ENCODE measurements at places on chromosomes 1 and 21.

- peak; percentile 24 for DNase-seq
Measured at GRCh38 chr1:3577711-3578432, 33.4 kb downstream of the MEGF6 start.

GRCh38 chr1:12201352-12202189, 28.3 kb upstream of the VPS13D start:
- no peak for DNase-seq

DNA sequence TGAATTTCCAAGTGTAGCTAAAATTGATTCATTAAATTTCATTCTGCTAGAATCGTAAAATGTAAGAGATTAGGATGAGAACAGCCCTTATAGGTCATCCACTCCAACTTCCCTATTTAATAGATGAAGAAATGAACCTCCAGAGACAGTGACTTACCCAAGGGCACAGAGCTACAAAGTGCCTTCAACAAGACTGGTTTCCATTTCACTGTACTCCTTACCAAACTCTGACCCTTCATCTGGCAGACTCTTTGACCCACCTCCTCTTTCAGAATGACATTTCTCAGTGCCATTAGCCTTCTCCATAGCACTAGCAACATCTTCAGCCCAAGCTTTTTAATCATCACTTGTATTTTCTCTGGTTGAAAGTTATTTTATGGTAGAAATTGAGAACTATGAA, 161.3 kb downstream of the NEK7 start:
- no peak for DNase-seq

- no peak for DNase-seq
Measured at GRCh38 chr1:22177354-22178003, 34.6 kb upstream of the WNT4 start.

DNA sequence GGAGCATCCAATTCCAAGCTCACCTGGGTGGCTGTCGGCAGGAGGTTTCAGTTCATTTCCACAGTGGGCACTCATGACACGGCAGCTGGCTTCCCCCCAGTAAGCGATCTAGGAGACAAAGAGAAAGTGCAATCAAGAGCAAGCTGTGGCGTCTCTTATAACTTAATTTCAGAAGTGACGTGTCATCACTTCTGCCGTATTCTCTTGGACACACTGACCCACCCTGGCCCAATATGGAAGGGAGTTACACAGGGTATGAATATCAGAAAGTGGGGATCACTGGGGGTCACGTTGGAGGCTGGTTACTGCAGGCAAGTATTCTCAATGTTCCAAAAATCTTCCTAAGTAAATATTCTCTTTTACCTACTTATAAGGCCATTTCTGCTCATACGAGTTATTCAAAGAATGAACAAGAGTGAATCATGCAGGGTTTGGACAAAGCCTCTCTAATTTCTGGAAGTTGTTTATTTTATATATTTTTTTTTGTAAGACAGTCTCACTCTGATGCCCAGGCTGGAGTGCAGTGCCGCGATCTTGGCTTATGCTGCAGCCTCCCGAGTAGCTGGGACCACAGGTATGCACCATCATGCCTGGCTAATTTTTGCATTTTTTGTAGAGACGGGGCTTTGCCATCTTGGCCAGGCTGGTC, 46.5 kb upstream of the GREM2 start:
- no peak for DNase-seq

- no peak for DNase-seq
Measured at GRCh38 chr1:230286166-230286889, 139.8 kb downstream of the PGBD5 start.

DNA sequence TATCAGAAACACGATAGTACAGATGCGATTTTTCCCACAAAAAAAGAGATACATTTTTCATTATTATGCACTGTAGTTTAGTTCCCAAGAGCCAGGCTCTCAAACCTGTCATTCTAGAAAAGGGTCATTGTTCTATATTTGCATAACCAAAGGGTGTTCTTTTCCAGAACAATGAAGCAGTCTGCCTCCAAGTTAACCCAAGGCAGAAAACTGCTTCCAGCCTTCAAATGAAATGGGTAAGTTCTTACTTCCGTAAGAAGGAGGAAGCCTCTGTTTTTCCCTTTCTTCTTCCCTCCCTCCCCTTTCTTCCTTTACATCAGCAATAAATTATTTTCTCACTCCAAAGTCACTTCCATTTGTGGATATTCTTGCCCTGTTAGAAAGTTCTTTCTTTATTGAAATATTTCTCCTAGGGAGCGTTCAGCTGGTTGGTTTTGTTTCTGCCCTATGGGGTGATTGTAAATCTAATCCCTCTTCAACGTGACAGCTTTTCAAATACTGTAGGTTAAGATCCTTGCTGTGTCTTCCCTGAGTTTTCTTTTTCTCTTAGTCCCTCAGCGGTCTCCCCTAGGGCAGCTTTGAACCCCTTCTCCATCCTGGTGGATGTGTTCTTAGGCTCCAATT, 77.3 kb upstream of the PTGFRN start:
- no peak for DNase-seq

DNA sequence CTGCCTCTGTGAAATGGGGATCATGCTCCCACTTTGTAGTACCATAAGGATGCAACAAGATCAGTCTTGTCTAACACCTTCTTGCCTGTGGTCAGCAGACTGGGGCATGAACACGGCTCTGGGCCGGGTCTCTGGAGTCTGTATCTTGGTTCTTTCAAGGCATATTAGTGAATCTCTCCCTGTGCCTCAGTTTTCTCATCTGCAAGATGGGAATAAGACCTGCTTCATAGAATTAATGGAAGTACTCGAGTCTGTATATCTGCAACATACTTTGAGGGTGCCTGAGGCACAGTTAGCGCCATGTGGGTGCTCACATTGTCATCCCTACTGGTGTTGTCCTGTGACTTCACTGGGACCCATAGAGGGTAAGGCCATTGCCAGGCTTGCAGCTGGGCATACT, 84.6 kb downstream of the IGSF21 start:
- no peak for DNase-seq

- peak; percentile 88 for DNase-seq
Measured at GRCh38 chr1:23627069-23627735, 64.4 kb upstream of the RPL11 start.

DNA sequence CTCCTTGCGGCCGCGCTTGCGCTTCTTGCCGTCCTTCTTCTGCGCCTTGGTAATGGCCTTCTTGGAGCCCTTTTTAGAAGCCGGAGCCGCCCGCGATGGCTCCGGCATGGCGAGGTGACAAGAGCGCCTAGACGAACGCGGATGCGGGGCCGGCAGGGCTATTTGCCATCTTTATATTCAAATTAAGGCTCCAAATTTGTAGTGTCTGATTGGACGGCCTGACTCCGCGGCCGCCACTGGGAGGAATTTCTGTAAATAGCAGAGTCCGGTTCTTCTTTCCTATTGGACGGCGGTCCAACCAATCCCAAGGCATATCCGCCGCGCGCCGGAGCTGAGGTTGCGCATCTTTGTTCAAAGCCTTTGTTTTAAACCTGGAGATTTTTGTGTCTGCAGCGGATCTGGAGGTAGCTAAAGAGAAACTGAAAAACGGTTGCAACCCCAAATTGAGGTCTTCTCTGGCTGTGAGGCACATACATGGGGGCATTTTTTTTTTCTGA, 22.6 kb upstream of the RNF187 start:
- peak; percentile 81 for DNase-seq

DNA sequence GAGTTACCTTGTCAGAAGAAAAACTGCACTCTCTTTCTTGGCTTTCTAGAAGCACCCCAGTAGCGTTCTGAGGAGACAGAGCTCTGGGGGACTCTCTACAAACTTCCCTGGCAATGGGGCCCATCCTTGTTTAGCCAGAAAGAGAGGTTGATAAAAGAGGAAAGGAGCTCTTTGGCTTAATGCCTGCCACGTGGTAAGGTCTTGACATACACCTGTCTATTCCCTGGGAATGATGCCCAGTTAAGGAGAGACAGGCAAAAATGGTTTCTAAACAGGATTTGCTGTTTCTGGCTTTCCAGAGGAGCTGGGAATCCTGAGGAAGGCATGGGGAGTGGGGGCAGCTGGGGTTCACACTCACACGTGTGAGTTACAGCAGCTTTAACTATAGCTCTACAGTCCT, 30.2 kb upstream of the IL20 start:
- DNase-seq, result no peak

DNA sequence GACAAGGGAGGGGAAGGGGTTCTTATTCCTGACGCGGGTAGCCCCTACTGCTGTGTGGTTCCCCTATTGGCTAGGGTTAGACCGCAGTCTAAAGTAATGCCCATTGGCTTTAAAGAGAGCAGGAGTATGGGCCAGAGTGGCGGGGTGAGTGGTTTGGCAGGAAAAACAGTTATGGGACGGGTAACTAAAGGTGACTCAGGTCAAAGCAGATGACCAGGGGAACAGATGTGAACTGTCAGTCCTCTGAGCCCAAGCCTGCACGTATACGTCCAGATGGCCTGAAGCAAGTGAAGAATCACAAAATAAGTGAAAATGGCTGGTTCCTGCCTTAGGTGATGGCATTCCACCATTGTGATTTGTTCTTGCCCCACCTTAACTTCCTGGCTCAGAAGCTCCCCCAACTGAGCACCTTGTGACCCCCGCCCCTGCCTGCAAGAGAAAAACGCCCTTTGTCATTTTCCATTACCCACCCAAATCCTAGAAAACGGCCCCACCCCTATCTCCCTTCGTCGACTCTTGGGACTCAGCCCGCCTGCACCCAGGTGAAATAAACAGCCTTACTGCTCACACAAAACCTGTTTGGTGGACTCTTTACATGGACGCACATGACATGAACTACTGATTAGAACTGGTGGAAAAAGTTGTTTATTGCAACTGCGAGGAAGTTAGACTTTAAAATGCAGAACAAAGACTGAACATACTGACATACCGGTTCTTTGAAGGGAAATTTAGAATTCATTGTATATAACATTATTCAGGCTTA, 758 bp upstream of the ATAD3B start:
- DNase-seq, result peak; percentile 31

GRCh38 chr1:166390366-166391033, 223.7 kb upstream of the FAM78B start:
- peak; percentile 2 for DNase-seq

DNA sequence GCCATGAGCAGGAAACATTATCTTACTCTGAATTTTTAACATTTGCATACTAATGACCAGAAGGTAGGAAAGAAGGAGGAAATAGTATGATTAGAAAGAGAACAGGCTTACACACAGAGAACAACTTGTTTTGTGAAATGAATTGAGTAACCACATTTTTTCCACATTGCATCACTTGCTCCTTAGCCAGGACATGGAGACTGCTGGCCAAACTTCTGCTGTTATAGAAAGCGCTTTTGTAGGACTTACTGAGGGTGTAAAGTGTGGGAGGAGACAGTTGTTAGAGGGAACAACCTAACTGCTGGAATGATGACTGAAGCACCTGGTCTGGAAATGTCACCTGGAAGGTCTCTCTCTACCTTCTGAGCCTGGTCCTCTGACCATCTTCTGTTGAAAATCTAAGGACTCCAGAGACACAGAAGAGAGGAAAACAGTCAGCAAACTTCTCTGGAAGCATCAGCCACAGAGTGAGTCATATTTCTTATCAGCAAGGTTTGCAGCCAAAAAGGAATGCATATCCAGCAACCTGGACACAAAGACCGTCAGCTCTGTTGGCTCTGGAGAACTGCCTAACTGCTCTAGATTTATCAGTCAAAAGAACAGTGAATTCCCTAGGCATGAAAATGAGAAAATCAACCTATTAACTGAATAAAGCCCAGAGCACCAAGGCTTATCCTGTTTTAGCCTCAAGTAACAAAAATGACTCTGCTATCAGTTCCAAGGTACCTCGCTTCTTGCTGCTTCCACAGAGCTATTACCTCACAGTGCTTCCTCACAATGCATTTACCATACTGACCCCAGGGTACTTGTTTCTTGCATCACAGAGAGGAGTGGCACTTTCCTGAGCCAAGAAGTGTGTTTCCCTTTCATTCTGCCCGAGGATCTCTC, 88.0 kb upstream of the SLFNL1 start:
- no peak for DNase-seq

DNA sequence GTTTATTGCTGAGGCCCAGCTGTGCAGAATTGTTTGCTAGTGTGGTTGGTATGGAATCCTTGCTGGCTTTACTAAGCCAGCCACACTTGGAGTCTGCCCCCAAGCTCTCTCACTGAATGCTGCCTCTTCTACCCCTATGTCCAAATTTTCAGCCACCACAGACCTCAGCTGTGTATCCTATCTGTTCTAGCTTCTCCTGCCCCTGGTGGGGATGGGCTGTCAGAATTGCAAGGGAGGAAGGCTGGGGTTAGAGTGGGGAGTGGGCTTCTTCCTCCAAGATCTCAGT, 4.4 kb downstream of the NHLH1 start:
- no peak for DNase-seq

GRCh38 chr1:206420471-206420870, 49.8 kb upstream of the IKBKE start:
- DNase-seq, result no peak

GRCh38 chr1:8313231-8313630, 4.7 kb upstream of the SLC45A1 start:
- DNase-seq, result no peak

DNA sequence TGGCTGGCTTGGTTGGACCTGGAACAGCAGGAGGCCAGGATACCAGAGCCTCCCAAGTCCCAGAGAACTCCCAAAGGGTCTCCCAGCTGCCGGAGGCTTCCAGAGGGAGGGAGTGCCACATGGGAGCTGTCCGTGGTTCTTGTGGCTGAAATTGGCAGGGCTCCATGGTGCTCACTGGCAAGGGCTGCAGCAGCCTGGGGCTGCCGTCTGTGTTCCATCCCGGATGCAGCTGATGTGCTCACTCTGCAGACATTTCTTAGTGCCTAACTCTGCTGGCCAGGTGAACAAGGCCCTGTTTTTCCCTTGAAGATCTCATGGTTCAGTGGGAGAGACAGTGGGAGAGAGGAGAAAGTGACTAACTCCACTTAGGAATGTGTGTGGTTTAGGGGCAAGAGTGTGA, 261.1 kb downstream of the CAMTA1 start:
- DNase-seq, result no peak

- DNase-seq, result no peak
Measured at GRCh38 chr1:178531887-178532286, 19.0 kb downstream of the TEX35 start.

GRCh38 chr1:232443372-232443771, 186.6 kb downstream of the SIPA1L2 start:
- no peak for DNase-seq

DNA sequence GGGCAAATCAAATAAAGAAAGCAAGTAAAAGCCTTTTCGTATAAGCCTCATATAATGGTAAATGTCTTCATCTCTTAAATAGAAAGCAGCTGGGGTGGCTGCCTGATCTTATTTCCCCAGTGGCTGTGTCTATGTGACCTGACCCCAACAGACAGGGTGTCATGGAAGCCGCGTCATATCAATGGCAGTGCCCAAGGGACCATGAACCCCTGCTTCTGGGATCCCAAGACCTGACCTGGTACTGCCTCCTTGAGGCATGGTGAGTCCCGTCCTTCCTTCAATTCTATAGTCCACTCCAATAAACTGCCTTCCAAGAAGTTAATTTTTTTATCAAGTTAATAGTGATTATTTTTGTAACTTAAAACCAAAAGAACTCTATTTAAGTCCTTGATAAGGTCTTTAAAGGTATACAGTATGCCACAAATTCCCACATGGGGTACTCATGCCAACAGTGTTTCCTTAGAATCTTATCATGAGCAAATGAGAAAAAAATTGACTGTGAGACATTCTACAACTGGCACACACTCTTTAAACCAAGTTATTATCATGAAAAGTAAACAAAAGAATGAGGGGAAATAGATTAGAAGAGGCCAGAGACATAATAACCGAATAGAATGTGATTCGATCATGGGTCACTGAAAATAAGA, 104.6 kb downstream of the ADSS2 start:
- no peak for DNase-seq

Measured in MM.1S (cell line).